ENCODE measurements at places on chromosomes 5 and 9.

DNA sequence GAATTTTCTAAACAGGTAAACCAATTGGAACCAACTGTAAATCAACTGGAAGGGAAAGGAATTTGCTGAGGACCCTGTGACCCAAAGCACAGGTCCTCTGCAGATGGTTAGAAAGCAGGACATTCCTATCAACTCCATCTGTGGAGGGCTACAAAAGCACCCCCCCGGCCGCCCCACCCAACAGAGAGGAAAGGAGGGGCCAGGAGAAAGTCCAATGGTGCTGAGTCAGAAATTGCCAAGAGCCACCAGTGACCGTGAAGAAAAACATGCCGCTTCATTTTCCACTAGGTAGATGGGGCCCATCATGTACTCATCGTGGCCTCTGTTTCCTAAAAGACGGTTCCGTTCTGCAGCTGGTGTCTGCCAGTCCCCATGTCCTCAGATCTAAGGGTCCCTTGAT lies 66.3 kb downstream of the RAPGEF1 start:
- DNase-seq, result no peak

GRCh38 chr9:93303258-93303771 lies 119.4 kb downstream of the WNK2 start:
- no peak for DNase-seq

DNA sequence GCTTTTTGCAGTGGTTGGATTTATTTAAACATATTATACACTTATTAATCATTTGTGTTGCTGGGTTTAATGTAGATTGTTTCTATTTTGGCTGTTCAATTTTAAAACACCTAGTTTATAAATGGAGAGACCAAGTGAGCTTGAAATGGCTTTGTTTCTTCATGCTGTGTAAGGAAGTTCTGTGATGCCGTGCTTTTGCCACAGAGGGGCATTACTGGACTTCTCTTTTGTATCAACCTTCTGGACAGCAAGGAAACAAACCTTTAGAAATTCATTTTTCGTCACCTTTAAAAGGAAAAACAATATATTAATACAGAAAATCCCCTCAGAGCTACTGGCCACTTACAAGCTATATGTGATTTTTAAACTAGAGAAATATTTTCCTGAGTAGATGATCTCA lies 81.9 kb downstream of the DMRTA1 start:
- no peak for DNase-seq

DNA sequence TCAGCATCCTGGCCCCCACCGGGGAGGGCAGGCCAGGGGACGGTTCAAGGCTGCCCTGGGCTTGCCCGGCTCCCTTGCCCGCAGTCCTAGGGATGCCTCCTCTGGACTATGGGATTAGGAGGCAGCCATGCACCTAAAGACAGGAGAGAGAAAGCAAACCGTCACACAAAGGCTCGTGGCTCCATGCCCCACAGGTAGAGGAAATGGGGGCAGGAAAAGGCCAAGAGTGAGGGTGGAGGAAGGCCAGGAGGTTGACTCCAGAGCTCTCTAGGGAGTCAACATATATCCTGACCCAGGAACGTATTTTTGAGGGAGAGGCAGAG lies 9.7 kb downstream of the MGAT1 start:
- DNase-seq, result no peak

- no peak for DNase-seq
Measured at GRCh38 chr9:132969783-132970182, 8.7 kb upstream of the GFI1B start.

- no peak for DNase-seq
Measured at GRCh38 chr5:163379298-163380155, 57.9 kb upstream of the CCNG1 start.

All from NCI-H1930 (cell line).